ENCODE measurements at places on chromosomes 1 and 21.
A peak's percentile ranks its signal among the peaks of the same experiment; 100 is the strongest.

GRCh38 chr1:41380979-41381691 is 19.9 kb downstream of the FOXO6 start:
- DNase-seq, result no peak

- DNase-seq, result peak; percentile 41
Measured at GRCh38 chr1:161098210-161099068, at the start of gene KLHDC9. Gene KLHDC9, plus strand, starts transcription at chr1:161098361. Its CDS starts 175 bp downstream, at chr1:161098536.

- no peak for DNase-seq
Measured at GRCh38 chr1:15323989-15324868, 77.2 kb downstream of the FHAD1 start.

DNA sequence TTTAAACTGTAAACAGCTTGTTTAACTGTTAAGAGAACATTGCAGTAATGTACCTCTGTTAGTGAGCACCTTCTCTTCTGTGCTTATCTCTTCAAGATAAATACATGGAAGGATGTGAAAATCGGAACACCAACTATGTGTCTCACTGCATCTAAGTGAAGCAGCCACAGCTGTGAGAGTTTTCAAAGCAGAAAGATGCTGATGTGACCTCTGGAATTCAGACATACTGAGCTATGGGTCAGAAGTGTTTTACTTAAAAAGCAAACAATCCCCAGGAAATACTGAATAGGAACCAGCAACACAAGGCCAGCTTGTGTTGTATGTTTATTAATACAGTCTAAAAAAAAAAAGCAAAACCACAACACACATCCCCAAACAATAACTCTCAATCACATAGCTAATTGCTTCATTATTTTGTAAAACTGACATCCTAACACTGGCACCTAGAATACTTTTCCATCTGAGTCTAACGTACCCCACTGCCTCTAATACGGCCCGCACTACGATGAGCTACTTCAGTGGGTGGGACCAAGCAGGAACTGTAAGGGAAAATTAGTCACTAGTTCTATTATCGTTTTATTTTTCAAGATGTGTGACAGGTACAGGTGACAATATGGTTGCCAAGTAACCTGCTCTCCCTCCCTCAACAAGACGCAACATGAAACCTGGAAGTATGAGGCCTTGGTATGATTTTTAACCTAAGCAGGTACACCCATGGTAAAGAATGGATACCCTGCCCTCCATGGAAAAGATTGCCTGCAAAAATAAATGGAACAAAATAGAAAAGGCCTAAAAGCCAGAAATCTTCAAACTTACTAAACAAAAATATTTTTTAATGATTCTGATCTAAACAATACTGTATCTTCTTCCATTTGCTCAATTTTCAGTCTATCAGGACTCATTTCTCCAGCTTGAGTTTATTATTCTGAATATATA is 13.9 kb downstream of the ERRFI1 start:
- no peak for DNase-seq

- no peak for DNase-seq
Measured at GRCh38 chr1:77975907-77976306, 3.0 kb downstream of the FUBP1 start.

- DNase-seq, result no peak
Measured at GRCh38 chr1:222794656-222795474, 20.0 kb upstream of the DISP1 start.

DNA sequence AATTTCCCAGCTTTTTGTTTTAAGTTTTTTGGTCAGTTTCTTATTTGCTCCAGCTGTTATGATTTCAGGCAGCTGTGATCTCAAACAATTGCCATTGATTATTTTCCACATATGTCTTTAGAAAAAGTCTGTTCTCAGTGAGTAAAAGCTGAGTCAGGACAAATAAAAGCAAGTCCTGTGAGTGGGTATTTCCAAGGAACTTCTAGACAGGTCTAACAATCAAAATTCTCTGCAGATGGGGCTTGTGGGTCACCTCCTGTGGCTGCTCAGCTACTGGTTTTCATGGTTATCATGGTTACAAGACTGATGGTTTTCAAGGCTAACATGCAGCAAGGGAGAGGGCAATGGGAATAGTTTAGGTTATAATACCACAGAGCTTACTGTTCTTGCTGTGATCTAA is 585.7 kb downstream of the LMO4 start:
- no peak for DNase-seq

Data from activated T-helper 1 cell treated with anti-CD3 and anti-CD28 coated beads, Interleukin-2, amount 50 U/mL, for 16 hours (primary cell).